Smooth muscle cell of the pulmonary artery (primary cell): ENCODE measurements at places on chromosomes 12 and 14. TPM values are rescaled to one million over a fixed set of nuclear protein-coding genes. Genes with fewer than 3 reads are reported as not detected.

The SETD1B gene
- total RNA-seq = 4.8 and 5.6 TPM in 2 replicates

The ADCY4 gene
- 3.3 and 4.9 TPM in 2 replicates for total RNA-seq

The GLI1 gene
- 0.26 and 0.76 TPM in 2 replicates for total RNA-seq

The FAM181A gene
- not detected in 2 replicates for total RNA-seq

The NPAS3 gene
- total RNA-seq = 0.26 and 0.76 TPM in 2 replicates

The DLK1 gene
- total RNA-seq = not detected in 2 replicates

The CCDC196 gene
- total RNA-seq = not detected in 2 replicates

The RPL10L gene
- total RNA-seq = not detected in 2 replicates

The SERPINA6 gene
- total RNA-seq = not detected in 2 replicates

The PRIMA1 gene
- not detected in 2 replicates for total RNA-seq

The HOXC9 gene
- 0.40 and 1.8 TPM in 2 replicates for total RNA-seq

The TRPV4 gene
- total RNA-seq = 1.3 and 1.4 TPM in 2 replicates

The TAS2R30 gene
- 5.4 and 7.5 TPM in 2 replicates for total RNA-seq

The KLRG1 gene
- total RNA-seq = 0.50 and 0.78 TPM in 2 replicates

The KMT2D gene
- total RNA-seq = 63.9 and 73.0 TPM in 2 replicates

The ASIC1 gene
- 3.5 and 3.6 TPM in 2 replicates for total RNA-seq

The ATXN7L3B gene
- 18.8 and 23.7 TPM in 2 replicates for total RNA-seq

The PRH2 gene
- total RNA-seq = not detected in 2 replicates

The SLC17A8 gene
- not detected in 2 replicates for total RNA-seq

The A2M gene
- total RNA-seq = 4.2 and 19.2 TPM in 2 replicates

The TSPAN11 gene
- total RNA-seq = 0.07 and 0.13 TPM in 2 replicates

The LRP1-AS gene
- 0.20 TPM in 1 of 2 replicates, not detected in the other for total RNA-seq

The SLC2A13 gene
- total RNA-seq = 23.6 and 41.8 TPM in 2 replicates

The MORN3 gene
- 0.65 and 0.86 TPM in 2 replicates for total RNA-seq

The LRRC43 gene
- 0.83 and 1.2 TPM in 2 replicates for total RNA-seq
